ENCODE measurements at places on chromosomes 1 and 21.
A peak's percentile ranks its signal among the peaks of the same experiment; 100 is the strongest.

GRCh38 chr1:27418326-27419185, 26.1 kb downstream of the GPR3 start:
- DNase-seq, result no peak

- no peak for DNase-seq
Measured at GRCh38 chr1:6909401-6909800, 124.1 kb downstream of the CAMTA1 start.

DNA sequence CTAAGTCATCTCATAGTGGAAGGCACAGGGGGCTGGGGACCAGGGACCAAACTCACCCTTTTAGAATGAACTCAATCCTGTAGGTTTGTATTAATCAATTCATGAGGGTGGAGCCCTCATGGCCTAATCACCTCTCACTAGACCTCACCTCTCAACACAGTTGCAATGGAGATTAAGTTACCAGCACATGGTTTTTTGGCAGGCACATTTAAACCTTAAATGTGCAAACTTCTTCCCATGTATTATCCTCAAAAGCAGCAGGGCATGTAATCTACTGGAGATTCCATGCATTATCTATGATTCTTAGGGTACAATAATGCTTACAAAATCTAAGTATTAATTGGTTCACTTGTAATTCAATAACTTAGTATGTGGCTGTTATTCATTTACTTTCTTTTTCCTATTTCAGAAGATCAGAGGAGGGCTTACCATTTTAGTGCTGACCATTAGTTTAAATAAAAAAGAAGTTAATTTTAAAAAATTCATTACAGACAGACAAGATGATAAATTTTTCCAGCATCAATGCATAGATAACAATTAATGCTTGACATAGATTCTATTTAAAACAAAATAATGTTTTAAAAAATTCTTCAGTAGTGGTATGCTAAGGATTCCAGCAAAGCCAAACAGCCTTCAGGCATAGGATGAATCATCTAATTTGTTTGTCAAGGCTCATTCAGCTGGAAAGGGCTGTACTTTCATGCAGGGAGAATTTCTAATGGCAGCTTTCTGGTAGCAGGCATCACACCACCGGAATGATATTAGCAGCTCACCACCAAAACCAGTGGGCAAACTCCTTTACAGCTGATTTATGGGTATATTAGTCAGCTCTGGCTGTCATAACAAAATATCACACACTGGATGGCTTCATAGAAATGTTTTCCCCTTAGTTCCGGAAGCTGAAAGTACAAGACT, 124.6 kb upstream of the ZNF648 start:
- DNase-seq, result no peak

DNA sequence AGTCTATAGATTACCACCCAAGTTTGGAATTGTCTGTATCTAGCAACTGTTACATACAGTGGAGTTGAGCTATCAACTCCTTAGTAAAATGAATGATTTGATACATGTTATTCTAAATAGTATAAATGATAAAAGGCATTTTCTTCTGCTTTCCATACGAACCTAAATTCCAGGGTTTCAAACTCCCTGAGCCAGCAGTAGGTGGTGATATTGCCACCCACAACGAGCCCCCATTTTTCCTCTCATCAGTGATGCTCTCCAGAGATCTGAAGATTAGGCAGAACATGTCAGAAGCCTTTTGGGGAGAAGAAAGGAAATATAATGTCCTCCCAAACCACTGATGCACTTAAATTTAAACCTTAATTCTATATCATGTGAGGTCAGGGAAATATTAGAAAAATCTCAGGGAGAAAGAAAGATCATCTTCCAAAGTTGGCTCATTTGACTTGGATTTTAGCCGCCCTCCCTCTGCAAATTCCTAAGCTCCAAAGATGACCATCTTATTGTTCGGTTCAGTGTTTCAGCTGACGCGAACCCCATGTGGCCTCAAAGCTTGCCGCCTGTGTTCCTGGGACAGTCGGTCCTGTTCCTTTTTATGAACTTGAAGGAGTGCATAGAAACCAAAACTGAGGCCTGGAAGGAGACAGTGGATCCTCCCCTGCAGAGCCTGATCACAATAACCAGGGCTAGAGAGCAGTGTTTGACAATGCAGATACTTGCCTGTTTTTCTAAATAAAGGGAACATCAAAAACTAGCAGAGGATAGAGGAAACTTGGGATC, 2.3 kb downstream of the EVA1C start:
- DNase-seq, result no peak

DNA sequence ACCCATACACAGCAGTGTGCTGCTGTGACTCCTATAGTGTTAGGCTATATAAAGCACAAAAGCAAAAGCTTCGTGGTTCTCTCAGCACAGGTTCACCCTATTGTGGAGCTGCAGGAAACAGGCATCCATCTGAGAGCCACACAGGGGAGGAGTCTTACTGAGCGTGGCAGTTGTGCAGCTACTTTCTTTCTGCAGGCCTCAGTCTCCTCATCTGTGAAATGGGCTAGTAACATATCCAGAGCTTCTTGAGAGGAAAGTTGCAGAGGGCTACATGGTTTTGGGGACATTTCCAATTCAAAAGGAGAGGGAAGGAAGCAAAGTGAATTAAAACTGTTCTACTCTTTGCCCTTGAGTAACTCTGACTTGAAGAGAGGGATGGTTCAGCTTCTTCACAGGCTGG, 142.0 kb downstream of the FOXD2 start:
- DNase-seq, result no peak

GRCh38 chr1:203491664-203492063, 2.3 kb upstream of the OPTC start:
- DNase-seq, result no peak

GRCh38 chr1:155166051-155166470, 7.0 kb downstream of the KRTCAP2 start:
- no peak for DNase-seq

- DNase-seq, result no peak
Measured at GRCh38 chr1:160193832-160194736, 3.7 kb downstream of the CASQ1 start.

DNA sequence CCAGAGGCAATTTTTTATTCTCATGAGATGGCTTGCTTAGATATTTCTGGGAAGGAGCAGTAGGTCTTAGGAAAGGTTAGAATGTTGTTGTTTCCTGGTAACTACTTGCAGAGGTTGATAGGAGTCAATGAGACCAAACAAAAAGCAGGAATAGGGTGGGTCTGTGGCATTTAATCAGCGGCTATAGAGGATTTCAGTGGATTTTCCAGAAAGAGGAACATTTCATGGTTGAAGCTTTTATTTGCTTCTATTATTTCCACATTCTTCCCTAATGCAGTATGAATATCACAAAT, 111.3 kb upstream of the PALMD start:
- DNase-seq, result no peak

DNA sequence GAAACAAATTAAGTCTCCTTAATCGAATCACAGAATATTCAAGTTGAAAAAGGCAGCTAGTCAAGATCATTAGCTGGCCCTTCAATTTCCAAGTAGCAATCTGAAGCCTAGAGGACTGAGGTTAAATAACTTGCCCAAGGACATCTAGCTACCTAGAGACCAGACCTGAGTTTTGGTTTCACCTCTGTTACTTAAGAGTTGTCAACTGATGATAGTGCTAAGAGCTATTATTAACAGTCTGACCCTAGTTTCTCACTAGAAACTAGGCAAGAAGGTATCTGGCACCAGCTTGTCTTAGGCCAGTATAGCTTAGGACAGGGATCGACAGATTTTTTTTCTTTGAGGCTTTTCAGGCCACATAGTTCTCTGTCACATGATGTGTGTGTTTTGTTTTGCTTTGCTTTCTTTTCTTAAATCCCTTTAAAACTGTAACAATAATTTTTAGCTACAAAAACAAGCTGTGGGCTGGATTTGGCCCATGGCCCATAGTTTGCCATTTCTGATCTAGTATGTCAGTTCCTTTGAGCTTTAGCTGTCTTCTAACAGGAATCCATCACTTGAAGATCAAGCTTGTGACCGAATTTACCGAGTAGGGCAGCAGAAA, 23.2 kb downstream of the TRIM45 start:
- no peak for DNase-seq

DNA sequence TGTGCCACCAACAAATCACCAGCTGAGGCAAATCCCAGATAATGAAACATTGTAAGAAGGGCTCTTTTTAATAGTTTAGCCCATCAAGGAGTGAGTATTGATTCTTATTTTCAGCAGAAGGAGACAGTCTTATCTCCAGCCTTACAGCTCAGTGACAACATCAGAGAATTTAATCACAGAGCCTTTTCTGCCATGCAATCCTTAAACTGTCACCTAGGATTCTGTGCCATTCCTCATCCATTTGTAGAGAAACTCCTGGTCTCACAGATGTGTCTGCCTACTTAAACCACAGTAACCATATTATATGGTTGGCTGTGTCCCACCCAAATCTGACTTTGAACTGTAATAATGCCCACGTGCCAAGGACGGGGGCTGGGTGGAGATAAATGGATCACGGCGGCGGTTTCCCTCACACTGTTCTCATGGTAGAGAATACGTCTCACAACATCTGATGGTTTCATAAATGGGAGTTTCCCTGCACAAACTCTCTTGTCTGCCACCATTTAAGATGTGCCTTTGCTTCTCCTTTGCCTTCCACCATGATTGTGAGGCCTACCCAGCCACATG, 217.7 kb downstream of the RERE start:
- DNase-seq, result peak; percentile 29

- DNase-seq, result no peak
Measured at GRCh38 chr21:32413697-32414578, 1.4 kb downstream of the EVA1C start.

DNA sequence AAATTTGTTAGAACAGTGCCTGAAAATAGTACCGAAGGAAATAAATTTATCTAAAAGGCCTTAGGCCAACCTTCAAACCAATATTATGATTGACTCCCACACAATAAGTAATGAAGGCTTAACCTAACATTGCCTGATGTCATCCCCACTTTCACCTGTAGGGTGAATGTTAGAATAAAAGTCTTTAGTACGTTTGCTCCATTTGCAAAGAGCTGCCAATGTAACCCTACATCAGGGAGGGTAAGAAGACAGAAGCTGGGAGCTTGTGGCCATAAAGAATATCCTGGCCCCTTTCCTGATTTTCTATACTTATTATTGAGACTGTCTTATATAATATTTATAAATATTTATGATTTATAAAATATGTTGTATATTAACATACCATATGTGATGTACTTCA, 661.8 kb upstream of the CXADR start:
- DNase-seq, result no peak

- DNase-seq, result no peak
Measured at GRCh38 chr1:45684402-45684801, 1.9 kb downstream of the GPBP1L1 start.

DNA sequence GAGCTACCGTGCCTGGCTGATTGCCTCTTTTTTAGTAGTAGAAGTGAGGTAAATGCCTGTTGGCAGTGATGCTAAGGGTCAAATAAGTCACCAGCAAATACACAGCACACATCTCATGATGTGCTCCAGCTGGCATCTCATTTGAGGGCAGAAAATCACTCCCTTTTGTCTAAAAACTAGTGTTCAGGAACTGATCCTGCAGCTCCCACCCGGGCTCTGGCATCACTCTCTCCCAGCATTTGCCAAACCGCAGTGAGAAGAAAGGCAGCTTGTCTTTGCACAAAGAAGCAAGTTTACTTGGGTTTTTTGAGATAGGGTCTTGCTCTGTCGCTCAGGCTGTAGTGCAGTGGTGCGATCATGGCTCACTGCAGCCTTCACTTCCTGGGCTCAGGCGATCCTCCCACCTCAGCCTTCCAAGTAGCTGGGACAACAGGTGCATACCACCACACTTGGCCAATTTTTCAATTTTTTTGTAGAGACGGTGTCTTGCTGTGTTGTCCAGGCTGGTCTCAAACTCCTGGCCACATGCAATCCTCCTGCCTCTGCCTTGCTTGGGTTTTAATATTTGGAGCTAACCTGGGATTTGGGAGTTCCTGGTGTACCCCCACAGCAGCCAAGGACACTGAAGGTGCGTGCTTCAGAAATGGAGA, 4.1 kb downstream of the RBP7 start:
- DNase-seq, result no peak

- DNase-seq, result no peak
Measured at GRCh38 chr1:100530880-100531487, 7.0 kb upstream of the GPR88 start.

- DNase-seq, result no peak
Measured at GRCh38 chr1:93114391-93114790, 35.3 kb downstream of the MTF2 start.

DNA sequence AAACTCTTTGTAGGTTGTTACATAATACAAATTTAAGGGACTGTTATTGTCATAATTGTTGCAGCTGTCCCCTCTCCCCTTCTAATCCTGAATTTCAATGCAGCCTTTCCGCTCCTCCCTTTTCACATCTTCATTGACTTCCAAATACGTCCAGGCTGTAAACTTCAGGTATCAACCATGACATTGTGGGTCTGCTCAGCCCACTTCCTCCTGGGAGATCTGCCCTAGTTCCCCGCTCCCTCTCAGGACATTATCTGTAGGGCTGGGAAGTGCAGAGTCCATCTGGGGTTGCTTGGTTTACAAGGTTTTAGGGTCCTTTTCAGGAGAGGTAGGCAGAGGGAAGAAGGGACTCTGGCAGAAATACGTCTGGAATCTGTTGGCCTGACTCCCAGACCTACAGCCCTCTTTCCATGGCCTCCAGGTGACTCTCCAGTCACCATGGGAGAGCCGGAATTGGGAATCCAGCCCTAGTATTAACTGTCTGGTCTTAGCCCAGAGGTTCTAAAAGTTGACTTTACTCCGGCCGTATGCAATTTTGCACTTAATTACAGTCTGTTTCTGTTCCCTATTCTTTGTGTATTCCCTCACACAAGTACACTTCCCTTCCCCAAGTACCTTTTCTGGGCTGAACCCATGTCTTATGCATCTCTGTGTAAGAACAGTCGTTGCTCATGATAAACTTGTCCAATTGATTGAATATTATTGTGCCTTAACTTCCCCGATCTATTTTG, 4.7 kb upstream of the DENND2D start:
- DNase-seq, result no peak

GRCh38 chr1:209926045-209926444, 12.0 kb upstream of the SYT14 start:
- DNase-seq, result peak; percentile 73

GRCh38 chr1:21937372-21938121, 437 bp upstream of the HSPG2 start:
- peak; percentile 97 for DNase-seq

GRCh38 chr1:29849991-29850757, 613.9 kb downstream of the PTPRU start:
- DNase-seq, result no peak

GRCh38 chr1:107976431-107976830, 11.5 kb upstream of the VAV3 start:
- DNase-seq, result no peak

- no peak for DNase-seq
Measured at GRCh38 chr1:13456904-13457532, 46.8 kb downstream of the PRAMEF20 start.

DNA sequence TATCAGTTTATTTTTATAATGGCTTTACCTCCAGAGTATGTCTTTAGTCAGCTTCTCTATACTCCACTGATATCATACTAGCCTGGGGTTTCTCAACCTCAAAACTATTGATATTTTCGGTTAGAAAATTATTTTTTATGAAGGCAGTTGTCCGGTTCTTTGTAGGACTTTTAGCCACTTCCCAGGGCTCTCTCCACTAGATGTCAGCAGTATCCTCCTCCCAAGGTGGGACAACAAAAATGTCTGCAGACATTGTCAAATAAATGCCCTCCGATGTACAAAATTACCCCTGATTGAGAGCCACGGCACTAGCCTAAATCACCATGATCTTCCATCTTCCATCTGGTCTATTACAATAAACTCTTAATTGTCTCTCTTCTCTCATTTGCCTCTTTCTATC, 4.1 kb upstream of the GRIK1 start:
- peak; percentile 51 for DNase-seq

- no peak for DNase-seq
Measured at GRCh38 chr1:36824390-36824861, 209.9 kb downstream of the GRIK3 start.

GRCh38 chr21:34580181-34580700, 34.7 kb downstream of the RCAN1 start:
- DNase-seq, result no peak
